Smooth muscle cell of the brain vasculature (primary cell): ENCODE measurements at places on chromosomes 11 and 22.

GRCh38 chr11:133555034-133555433 is 22.7 kb upstream of the OPCML start:
- DNase-seq: no peak

DNA sequence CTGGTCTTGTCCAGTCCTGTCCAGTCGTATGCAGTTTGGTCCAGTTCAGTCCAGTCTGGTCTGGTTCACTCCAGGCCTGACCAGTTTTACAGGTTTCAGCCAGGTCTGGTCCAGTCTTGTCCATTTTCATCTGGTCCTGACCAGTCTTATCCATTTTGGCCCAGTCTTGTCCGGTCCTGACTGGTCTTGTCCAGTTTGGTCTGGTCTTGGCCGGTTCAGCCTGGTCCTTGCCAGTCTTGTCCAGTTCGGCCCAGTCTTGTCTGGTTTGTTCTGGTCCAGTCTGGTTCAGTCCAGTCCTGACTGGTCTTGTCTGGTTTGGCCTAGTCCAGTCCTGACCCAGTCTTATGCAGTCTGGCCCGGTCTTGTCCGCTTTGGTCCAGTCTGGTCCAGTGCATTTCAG is 380.2 kb downstream of the OR4C45 start:
- no peak for DNase-seq

- no peak for DNase-seq
These were observed 349.4 kb downstream of the METTL15 start for GRCh38 chr11:28457481-28458065.

DNA sequence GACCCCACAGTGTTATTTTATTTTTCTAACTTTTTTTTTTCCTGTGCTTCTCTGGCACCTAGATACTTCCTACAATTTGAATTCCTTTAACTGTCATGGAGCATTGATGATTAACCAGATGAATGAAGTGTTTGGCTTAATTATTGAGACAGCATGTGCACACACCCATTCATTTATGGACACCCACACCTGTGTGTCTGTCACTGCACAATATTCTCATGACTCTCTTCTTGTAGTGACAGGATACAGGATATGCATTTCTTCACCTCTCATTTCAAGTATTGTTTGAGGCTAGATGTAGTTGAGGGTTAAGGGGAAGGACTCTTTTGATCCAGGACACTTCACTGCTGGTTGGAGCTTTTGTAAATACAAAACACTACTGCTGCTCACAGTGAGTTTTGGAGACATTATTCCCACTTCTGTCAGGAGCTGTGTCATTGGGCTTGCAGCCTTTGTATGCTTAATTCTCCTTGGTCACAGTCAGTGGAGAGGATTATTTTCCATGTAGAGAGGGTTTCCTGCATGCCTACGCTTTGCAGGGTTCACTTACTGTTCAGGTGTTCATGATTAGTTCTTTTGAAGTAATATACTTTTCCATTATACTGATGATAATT is 33.5 kb downstream of the SPECC1L start:
- no peak for DNase-seq

- DNase-seq: no peak
These were observed 134.8 kb downstream of the TBC1D22A start for GRCh38 chr22:46897246-46897623.

DNA sequence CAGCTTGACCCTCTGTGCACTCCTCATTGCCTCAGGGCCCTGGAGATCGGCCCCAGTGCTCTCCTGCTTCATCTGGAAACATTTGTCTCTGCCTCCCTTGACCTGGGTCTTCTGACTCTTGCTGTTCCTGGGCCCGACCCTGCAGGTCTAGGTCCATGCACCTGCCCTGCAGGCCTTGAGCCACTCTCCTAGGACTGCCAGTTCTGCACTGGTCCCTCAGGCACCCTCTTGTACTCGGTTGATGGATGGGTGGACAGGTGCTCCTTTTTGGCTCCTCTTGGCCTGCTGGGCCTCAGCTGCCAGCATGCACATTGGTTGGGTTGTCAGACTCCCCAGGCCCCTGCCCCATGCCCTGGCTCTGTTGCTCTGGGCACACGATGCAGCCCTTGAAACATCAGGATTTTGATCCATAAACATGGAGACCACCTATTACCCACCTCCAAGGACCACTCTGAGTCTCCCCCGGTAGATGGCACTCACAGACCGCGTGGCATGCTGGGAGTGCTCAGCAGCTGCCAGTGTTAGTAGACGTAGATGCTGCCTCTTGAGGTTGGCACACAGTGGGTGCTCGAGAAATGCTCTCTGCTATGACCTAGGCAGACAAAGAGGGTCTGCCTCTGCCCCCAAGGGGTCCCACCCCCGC is 20.2 kb upstream of the ACR start:
- no peak for DNase-seq

DNA sequence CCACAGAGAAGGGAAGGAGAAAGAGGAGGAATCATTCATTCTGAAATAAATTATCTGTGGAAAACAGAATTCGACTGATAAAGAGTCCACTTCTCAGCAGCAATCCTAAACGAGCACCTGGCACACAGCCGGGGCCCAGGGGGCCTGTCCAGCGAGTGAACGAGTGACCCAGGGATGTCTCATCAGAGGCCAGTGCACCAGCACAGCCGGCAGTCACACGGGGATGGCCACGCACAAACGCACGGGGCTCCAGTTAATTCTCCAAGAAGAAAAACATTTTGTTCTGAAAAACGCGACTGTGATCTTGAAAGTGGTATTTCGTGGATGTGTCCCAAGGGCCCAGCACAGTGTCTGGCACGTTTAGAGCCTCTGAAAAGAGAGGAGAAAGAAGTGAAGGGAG is 154.6 kb downstream of the BRD1 start:
- no peak for DNase-seq

DNA sequence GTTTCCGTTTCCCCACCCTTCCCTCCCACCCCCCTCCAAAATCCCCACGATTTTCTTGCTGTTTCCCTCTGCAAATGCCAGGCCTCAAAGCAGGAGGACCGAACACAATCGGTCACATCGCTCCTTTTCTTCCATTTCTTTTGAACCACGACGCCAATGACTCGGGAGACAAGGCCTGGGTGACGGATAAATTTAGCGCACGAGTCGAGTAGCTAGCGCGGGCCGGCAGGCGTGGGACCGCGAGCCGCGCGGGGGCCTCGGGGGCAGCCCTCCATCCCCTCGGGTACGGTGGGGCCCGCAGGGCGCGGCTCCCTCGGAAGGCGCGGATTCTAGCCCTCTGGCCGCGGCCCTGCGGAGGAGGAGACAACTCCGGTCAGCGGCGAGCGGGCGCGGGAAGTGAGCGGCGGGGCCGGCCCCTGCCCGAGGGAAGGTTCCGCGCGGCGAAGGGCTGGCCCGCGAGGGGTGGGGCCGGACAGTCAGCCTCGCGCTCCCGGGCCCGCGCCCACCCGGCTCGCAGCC is 414 bp downstream of the JOSD1 start:
- DNase-seq: no peak

- no peak for DNase-seq
These were observed 31.5 kb downstream of the MYEOV start for GRCh38 chr11:69325446-69325845.

DNA sequence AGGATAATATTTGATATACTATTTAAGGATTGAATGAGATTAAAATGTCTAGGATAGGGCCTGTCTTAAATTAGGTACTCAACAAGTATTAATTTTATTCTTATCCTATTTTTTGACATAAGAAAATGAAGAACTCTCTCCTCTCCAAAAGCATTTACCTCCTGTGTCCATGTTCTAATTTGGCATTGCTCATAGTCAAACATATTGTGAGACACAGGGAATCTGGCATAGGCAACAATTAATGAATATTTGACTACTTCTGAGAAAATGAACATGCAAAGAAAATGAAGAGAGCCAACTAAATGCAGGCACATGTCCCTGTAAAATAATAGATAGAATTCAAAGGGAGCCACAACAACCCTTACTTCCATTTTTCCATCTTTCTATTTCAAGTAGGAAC is 198.5 kb upstream of the C11orf87 start:
- DNase-seq: no peak

GRCh38 chr11:92492372-92492771 is 267.8 kb downstream of the FAT3 start:
- no peak for DNase-seq

DNA sequence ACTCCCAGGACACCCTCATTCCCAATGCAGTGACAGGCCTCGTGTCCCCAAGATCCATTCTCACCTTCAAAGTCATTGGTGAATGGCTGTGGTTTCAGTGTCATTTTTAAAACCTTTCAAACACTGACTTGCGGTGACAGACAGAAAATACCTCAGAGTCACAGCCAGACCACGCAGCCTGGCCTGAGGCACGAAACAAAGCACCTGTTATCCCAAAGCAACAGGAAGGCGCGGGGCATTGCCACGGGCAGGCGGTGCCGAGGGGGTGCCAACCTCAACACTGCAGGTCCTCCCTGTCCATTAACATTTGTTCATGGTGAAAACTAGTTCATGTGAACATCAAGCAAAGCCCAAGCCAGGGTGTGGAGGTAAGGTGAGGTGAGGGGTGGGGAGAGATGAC is 38.2 kb downstream of the RPUSD4 start:
- no peak for DNase-seq

- DNase-seq: no peak
These were observed 148.9 kb downstream of the NECTIN1 start for GRCh38 chr11:119580081-119580480.

DNA sequence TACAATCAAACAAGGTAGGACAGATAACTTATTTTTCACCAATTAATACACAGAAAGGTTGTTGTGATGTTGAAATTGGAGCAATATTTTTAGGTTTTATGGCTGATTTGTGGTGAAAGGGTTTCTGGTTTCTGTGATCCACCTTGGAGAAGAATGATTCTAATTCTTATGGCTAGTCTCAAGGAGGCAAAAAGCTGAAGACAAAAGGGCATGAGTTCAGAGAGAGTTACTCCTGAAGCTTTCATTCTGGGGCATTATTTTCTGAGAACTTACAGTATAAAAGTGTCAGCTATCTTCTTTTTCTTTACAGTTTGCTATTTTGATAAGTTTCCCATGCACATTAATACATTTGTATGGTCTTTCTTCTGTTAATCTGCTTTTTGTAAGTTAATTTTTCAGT is 372.4 kb upstream of the CCDC179 start:
- DNase-seq: peak; percentile 4

DNA sequence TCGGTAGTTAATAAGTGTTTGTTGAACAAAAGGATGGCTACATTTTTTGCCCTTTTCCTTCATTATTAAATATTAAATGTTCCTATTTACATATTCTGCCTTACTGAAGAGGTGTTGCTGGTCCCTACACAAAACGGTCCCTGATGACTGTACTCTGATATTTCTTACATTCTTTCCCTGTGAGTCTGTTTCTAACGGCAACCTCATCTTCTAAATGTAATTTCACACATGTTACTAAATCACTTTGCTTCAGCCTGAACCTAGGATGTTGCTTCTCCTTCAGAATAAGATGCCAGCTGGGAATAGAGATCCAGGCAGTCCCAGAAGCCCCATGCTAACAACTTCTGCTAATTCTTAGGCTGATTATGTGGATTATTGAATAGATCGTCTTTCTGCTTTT is 50.3 kb downstream of the SPON1 start:
- no peak for DNase-seq

- DNase-seq: no peak
These were observed 396 bp downstream of the OSBP start for GRCh38 chr11:59615120-59615636.

DNA sequence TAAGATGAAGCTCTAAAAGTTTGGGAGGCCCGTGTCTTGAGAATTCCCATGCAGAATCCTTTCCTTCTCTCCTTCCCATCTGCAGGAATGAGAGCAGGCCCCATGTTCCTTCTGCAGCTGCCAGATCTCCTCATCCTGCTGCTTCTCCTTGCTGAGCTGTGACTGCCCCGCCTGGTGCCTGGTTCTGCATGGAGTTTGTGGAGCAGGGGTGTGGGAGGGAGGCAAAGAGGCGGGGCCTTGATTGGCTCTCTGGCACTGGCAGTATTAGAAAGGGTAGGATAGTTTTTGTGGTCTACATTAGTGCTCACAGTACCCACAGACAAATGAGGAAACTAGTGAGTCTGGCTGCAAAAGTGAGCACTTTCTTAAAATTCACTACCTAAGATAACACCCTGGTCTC is 91.1 kb upstream of the CLPB start:
- no peak for DNase-seq

DNA sequence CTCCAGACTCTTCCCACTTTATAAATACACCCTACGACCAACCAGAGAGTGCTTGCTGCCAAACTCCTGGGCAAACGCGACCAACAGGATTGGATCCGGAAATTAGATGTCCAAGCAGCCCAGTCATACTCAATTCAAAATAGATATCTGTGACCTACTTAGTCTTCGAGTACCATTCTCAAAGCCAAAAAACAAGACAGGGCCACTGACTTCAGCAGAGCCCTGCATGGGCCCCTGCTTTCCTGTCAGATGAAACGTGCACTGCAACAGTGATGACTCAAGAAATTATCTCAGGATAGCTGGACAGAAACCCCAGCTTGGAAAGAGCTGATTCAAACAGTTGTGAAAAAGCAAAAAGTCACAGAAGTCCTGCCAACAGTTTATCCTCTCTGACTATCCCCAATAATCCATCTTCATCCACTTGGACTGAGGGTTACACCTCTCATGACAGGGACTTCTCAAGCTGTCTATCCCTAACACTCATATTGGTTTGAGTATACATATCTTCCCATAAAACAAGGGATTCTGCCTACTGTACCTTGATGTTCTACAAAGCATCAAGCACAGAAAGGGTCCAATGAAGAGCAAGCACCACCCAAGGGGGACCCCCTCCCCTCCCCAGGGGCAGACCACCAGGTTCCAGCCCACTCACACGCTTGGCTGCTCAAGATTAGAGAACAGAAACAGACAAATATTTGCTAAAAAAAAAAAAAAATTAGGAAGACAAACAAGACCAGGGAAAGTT is 17.4 kb downstream of the SMCO4 start:
- no peak for DNase-seq

DNA sequence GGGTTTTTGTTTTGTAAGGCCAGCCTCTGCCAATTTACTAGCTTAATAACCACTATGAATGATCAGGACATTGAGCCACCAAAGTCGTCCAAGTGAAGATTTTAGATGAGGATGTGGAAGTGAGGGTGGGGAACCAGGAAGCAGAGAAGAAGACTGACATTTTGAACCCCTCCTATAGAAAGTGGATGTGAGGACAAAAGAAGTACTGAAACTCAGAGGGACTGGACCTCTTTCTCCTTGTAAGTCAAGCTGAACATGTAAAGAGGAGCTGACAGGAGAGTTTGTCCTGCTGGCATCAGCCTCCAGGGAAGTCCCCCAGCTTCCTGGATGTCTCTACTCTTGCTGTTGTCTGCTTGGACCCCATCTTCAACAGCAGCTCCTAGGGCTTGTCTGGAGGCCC is 338.2 kb upstream of the NCAM1 start:
- DNase-seq: no peak

DNA sequence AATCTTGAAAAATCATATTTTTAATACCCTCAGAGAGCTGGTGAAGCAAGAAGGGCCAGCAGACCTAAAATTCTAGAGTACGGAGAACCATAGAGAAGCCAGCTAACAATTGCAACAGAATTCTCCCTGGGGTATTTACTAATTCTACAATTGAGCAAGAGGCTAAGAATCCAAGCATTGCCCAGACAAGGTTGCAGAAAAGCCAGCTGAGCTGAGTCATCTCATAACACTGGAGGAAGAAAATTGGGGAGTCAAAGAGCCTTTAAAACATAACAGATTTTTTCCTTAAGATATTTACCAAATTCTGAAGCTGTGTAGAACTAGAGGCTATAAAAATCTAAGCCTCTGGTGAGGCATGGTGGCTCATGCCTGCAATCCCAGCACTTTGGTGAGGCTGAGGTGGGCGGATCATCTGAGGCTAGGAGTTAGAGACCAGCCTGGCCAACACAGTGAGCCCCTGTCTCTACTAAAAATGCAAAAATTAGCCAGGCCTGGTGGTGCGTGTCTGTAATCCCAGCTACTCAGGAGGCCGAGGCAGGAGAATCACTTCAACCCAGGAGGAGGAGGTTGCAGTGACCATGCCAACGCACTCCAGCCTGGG is 13.6 kb upstream of the TMEM216 start:
- peak; percentile 89 for DNase-seq
